Stimulated activated CD4-positive, alpha-beta T cell treated with anti-CD3 and anti-CD28 coated beads, Interleukin-15, amount 100 ng/mL, for 24 hours (primary cell): ENCODE measurements at places on chromosomes 3 and 15.

GRCh38 chr3:187015903-187016638 lies 85.7 kb downstream of the ST6GAL1 start:
- DNase-seq: no peak

GRCh38 chr15:89026167-89026566 lies 62.1 kb upstream of the ABHD2 start:
- DNase-seq: no peak

DNA sequence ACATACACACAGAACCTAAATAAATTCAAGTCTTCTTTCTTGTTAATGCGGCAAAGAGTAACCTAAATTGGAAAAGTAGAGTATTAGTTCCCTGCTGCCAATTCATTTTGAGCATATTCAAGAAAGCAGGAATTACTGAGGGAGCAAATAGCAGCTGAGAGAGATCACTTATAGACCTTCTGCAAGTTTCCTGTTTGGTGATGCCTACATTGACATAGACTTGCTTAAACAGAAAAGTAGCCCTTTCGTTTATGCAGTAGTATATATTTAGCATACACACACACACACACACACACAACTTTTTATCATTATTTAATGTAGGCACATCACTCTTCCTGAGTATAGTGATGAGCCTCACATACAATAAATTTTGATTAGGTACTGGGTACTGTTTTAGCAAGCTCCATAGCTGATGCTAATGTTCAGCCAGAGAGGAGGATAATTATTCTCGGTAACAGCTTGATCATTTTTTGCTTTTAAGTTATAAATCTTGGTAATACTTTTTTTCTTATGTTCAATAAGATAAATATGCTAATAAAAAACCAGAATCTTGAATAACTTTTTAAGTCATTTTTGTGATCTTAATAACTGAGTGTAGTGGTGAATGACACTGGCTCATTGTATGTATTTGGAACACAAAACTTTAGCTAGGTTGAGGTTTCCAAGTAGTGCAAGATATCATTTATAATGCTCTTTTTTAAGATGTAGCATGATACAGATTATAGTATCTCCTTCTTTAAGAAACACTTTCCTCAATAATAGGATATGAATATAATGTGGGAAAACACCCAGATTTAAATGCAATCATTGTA lies 174.7 kb downstream of the MBNL1 start:
- no peak for DNase-seq

DNA sequence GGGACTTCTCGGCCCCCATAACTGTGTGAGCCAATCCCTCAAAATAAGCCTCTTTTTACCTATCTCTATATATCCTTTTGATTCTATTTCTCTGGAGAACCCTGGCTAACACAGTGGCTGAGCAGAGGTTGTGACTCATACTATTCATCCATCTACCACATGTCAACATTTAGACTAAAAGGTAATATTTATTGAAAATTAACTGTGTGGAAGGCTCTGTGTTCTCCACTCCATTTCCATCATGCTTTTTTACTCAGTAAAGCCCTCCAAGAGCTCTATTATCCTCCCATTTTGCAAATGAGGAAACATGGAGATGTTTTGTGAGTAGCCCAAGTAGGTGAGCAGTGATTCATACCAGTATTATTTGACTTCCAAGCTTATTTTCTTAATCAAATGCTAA lies 217.9 kb upstream of the DCBLD2 start:
- no peak for DNase-seq

- DNase-seq: no peak
These were observed 110.3 kb downstream of the WNT5A start for GRCh38 chr3:55376753-55377347.

- DNase-seq: no peak
These were observed 323.8 kb upstream of the AZI2 start for GRCh38 chr3:28672406-28672805.

- peak; percentile 41 for DNase-seq
These were observed 29.9 kb upstream of the ST3GAL6 start for GRCh38 chr3:98733053-98733811.

GRCh38 chr15:50183112-50183794 lies 1.3 kb downstream of the SLC27A2 start:
- DNase-seq: peak; percentile 37

DNA sequence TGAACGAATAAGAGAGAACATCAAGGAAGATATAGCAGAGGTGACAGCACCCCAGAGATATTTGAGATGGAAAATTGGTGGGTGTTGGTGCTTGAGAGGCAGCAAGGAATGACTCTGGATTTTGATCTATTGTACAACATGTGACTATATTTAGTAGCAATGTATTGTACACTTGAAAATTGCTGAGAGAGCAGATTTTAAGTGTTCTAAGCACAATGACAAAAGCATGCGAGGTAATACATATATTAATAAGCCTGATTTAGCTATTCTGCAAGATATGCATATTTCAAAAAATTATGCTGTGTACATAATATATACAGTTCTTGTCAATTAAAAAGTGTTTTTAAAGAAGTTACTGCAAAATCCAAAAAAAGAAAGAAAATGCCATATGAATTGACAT lies 194.3 kb downstream of the SLC9A9 start:
- no peak for DNase-seq

DNA sequence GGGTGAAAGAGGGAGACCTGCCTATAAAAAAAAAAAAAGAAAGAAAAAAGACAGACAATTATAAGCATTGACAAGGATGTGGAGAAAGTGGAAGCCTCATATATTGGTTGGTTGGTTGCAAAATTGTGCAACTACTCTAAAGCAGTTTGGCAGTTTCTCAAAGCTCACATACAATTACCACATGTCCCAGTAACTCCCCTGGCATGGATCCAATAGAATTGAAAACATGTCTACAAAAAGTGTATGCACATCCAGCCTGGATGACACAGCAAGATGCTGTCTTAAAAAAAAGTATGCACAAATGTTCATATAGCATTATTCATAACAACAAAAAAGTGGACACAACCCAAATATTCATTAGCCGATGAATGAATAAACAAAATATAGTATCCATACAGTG lies 19.5 kb downstream of the SETMAR start:
- no peak for DNase-seq

- no peak for DNase-seq
These were observed 113.4 kb upstream of the C2CD4B start for GRCh38 chr15:62278534-62278933.

GRCh38 chr3:128559486-128560225 lies 66.7 kb upstream of the GATA2 start:
- peak; percentile 29 for DNase-seq

GRCh38 chr3:57261929-57262328 lies 30.6 kb downstream of the ASB14 start:
- DNase-seq: no peak

DNA sequence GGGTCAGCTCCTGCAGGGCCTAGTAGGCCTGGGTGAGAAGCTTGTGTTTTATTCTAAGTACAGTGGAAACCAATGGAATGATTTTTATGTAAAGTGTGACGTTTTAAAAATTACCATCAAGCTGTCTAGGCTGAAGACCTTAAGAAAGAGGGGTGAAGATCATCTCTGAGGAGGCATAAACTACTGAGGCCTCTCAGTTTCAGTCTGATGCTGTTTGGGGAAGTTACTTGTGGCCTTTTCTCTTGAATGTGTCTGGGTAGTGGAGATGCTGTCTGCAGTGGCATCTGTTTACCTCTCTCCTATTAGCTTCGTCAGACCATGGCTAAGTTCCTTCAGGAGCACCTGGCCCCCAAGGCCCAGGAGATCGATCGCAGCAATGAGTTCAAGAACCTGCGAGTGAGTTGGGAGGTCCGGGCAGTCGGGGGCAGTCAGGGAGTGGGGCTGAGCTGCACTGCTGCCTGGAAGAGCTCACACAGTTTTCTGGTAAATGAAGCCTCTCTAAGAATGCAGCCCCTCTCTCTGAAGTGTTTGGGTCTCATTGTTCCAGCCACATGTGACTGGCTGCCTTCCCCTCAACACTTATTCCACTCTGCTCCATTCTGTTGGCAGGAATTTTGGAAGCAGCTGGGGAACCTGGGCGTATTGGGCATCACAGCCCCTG lies 1.9 kb downstream of the IVD start:
- no peak for DNase-seq

DNA sequence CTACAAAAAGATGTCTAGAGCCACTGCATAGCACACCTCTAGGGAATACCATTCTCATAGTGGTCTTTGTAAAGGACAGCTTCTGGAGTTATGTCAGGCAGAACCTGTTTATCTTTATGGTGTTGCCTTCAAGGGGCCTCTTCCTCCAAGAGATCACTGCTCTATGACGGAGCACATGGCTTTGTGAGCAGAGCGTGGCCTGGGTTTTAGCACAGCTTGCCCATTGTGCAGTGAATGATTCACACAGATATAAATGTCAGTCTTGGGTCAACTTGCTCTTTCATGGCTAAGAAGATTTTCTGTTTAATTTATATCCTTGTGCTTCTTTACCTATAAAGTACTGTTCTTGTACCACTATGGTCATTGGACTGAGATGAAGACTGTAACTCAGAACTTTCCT lies 41.5 kb upstream of the RBMS3 start:
- DNase-seq: no peak

DNA sequence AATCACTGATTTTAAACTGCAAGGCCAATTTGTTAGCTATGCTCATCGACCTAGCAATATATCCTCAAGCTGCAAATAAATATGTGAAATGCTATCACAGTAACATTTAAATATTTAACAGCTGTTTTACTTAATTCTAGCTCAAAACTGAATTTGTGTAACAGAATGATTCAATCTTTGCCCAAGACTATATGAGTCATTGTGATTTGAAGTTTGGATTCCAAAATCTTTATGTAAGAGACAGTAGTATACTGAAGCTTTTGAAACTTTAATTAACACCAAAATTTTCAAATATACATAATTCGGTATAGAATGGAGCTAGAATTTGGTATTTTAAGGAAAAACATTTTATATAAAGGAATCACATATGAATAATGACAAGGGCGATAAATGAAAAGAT lies 603.0 kb upstream of the ROBO2 start:
- DNase-seq: no peak

DNA sequence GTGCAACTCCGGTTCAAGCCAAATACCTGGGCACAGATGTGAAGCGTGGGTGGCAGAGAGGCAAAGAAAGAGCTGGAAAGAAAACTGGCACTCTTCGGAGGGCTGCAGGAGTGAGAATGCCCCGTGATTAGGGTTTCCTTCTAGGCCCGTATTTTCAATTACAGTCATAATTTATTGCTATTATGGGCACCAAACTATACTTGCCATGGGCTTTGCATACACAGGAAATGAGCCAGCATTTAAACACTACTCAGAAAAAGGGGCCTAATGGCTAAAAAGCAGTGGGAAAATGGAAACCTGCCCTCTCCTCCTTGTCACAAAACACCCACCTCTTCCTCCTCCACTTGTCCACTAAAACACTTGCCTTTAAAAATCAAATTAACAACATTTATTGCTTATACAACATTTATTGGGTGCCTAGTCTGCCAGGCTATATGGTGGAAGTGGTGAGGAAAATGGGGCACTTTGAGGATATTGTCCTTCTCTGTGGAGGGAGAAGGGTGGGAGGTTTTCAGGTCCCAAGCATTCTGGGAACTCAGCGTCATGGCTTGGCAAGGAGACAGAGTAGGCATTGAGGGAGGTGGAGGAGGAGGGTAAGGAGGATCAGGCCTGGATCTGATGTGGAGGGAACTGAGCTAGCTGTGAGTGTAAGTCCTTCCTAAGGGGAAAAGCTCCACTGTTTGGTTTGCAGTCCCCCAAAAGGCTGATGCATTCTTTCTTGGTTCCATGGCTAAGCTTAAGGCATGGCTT lies 160.9 kb downstream of the SLCO3A1 start:
- no peak for DNase-seq

DNA sequence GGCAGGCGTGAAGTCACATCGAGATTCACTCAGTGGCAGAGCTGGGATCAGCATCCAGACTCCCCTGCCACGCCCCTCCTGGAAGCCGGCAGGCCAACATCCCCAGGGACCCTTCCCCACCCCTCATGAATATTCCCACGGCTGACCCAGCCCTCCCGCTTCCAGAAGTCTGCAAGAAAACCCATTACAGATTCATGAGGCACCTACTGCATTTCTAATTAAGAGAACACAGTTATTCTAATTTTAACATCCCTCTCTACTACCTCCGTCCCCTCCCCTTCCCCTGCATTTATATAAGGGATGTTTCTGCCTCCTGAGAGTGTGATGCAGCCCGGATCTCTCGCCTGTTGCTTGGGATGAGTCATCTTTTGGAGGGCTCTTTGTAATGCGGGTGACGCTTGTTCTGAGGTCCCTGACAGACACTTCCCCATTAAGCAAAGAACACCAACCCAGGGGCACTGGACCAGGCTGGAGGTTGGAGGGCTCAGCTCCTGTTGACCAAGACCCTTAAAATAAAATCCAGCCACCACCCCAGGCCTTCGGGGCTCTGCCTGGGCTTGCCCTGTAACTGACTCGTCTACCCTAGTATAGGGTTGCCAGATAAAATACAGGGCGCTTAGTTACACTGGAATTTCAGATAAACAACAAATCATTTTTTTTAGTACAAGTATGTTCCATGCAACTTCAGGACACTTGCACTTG lies 118.7 kb downstream of the NUP210 start:
- no peak for DNase-seq
